ENCODE measurements at places on chromosomes 2 and 18.

DNA sequence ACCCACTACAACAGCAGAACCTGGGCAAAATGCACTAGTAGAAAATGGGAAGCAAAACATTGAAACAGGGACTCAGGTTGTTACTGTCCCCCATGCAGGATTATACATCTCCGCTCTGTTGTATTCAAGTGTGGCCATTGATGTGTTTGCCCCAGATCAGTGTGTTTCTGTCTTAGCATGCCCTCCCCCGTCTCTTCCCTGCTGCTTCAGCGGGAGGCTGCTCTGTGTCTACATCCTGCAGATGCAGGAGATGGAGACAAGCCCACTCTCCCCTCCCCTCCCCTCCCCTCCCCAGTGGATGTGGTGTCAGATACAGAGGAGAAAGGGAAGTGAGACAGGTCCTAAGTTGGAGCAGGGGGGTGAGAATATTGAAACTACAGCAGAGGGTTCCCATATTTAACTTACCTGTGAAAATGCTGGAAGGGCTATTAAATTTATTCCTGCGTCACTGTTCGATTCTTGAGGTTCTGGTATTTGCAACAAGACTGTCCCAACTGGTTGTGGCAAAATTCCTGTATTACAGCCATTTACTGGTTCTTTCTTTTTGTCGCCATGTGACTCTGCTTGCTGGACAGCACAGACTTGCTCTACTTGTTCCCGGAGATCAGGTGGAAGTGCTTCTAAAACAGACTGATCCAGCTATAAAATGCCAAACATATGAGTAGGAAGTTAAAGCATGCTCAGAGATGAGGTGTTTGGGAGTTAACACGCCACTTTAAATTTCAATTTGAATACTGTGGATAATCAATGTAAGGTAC lies 67.0 kb downstream of the EIF5B start:
- no peak for DNase-seq

DNA sequence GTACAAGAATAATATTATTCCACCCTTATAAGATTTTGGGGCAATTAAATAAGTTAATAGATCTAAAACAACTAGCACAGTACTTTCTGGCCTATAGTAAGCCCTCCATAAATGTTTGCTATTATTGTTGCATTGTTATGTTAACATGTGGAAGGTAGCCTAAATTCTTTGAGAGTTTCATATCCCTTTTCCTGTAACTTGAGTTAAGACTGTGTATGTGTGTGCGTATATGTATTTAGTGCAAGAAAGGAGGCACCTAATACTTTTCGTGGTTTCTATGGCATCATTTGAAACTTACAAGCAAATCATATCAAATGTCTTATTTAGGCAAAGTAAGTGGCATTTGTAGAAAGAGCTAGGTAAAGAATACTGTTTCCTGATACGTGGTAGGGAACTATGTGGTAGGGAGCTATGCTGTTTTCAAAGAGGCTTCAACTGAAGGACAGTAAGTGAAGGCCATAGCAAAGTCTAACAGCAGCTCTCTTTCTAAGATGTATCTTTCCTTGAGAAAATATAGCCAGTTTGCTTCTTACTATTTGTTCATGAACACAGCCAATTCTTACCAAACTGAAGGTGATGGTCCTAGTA lies 36.8 kb upstream of the C2orf74 start:
- DNase-seq: no peak

GRCh38 chr2:67752969-67753368 lies 309.8 kb downstream of the C1D start:
- no peak for DNase-seq

DNA sequence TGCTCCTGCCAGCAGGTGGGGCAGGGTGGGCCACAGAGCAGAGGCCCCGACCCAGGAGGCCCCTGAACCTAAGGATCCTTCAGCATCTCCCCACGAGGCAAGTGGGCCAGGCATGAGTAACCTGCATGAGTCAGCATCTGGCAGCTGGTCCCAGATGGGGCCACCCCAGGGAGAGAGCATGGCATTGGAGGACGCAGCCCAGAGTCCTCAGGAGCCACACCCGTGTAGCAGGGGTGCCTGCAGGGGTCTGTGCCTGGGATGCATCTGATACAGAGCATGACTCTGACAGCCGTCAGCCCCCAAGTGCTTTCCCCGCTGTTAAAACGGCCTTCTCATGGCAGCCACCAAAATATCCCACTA lies 185.6 kb upstream of the SALL3 start:
- no peak for DNase-seq

GRCh38 chr2:113126845-113127645 lies at the start of gene IL1RN:
IL1RN (plus strand) TSS chr2:113127598; CDS start chr2:113127625, 27 bp downstream.
- DNase-seq: no peak

DNA sequence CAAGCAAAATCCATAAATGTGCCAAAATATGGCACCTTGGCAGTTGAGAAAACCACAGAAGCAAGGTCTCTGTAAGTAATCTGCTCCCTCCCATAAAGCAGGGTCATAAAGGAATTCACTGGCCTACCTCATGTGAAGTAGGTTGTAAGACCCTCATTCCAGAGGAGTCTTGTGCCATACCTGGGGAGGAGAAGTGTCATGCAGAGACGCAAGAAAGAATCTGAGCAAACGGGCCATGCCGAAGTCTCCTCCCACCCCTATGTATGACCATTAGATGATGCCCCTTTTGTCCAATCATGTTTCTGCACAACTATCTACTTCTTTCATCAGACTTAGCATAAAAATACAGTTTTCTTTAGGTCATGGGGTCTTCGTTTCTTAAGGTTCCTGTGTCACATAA lies 14.6 kb downstream of the NMUR1 start:
- no peak for DNase-seq

DNA sequence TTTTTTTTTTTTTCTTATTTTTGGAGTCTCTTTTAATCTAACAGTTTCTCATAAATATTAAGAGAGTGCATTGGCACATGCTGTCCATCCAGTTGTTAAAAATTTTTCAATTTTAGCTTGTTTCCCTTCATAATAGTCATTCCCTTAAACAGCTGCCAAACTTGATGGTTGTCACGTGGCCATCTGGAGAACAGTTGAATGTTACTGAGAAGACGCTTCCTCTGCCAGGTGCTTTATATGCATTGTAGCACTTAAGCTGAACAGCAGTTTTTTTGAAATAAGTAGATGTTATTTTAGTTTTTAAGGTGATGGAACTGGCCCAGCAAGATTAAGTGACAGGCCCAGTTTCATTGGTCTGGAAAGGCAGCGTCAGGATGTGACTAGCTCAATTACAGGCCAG lies 3.3 kb downstream of the SMARCAL1 start:
- DNase-seq: no peak

DNA sequence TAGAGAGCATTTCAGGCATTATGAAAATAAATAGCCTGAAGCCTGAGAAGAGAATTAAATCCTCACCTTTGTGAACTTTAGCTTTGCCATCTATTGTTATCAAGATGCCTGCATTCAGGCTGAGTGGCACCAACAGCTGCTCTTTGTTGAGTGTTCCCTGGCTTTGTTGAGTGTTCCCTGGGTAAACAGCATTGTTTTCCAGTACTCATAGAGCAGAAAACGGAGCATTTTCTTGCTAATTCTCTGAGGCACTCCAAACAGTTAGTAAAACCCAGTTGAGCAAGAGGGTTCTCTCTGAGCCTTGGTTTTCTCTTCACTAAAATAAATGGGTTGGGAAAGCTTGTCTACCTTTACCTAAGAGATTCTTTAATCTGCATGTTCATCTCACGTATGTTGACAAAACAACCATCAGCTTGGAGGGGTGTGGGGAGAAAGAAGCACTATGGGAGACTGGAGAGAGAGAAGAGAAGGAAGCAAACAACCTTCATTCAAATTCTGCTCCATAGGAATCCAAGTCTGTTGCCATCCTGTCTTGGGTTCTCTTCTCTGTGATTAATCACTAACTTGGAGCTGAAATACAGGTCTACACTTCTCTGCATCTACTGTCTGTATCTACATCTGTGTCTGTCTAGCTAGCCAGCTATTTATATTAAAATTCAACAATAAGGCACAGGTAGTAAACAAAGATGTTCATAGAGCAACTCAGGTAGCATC lies 567.0 kb upstream of the SOX11 start:
- no peak for DNase-seq

GRCh38 chr18:58635891-58636290 lies 7.0 kb upstream of the ALPK2 start:
- DNase-seq: no peak

GRCh38 chr2:62854600-62855514 lies 149.3 kb downstream of the EHBP1 start:
- DNase-seq: no peak

DNA sequence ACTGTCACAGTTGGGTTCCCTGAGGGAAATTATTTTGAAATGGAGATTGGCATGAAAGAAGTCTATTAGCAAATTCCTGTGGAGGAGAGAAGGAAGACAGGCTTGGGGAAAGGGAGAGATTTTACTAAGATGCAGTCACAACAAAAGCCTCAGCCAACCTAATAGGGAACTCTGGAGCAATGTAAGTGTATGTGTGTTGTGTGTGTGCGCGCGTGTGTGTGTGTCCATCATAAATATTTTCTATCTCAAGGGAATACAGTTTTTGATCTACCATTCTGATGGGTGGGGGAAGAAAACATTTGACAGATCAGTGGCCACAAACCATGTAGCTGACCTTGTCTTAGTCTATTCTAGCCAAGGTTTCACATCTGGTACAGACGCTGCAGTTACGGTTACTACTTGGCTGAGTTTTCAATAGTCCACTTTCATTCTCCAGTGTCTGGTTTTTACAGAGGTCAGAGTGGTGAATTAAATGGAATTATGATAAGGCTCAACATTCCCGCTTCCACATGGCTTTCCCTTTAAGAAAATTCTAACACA lies 72.6 kb downstream of the MREG start:
- no peak for DNase-seq

- DNase-seq: no peak
Observed at GRCh38 chr2:115084446-115084845, 642.0 kb downstream of the DPP10 start.

- DNase-seq: no peak
Observed at GRCh38 chr18:48851599-48851960, 99.2 kb downstream of the SMAD7 start.

Measured in stimulated activated CD4-positive, alpha-beta T cell treated with anti-CD3 and anti-CD28 coated beads, Interleukin-2, amount 100 ng/mL, for 24 hours (primary cell).